ENCODE measurements at places on chromosomes 16 and 17.

- peak; percentile 54 for DNase-seq
- H3K4me1 ChIP-seq: no peaks in the 10 kb centered on the region
- H3K27ac ChIP-seq: peak overlapping the region; percentile 81
- H3K36me3 ChIP-seq: peaks cover 29% of the 10 kb centered on the region
- no peaks in the 10 kb centered on the region for H3K27me3 ChIP-seq
Measured at GRCh38 chr17:32341141-32341856, 674 bp downstream of the C17orf75 start.

GRCh38 chr17:68178831-68179230 is 69.0 kb upstream of the AMZ2 start:
- no peak overlapping the region for H3K4me3 ChIP-seq
- DNase-seq: no peak
- H3K4me1 ChIP-seq: no peaks in the 10 kb centered on the region
- H3K36me3 ChIP-seq: no peaks in the 10 kb centered on the region
- H3K27me3 ChIP-seq: no peaks in the 10 kb centered on the region

GRCh38 chr17:30414486-30414885 is 35.8 kb downstream of the CPD start:
- H3K36me3 ChIP-seq: no peaks in the 10 kb centered on the region
- H3K4me3 ChIP-seq: no peak overlapping the region
- no peaks in the 10 kb centered on the region for H3K27me3 ChIP-seq
- no peaks in the 10 kb centered on the region for H3K4me1 ChIP-seq
- no peak for DNase-seq

- H3K4me3 ChIP-seq: no peak overlapping the region
- no peaks in the 10 kb centered on the region for H3K36me3 ChIP-seq
- no peak overlapping the region for H3K27ac ChIP-seq
- no peaks in the 10 kb centered on the region for H3K27me3 ChIP-seq
- H3K4me1 ChIP-seq: no peaks in the 10 kb centered on the region
Measured at GRCh38 chr16:65538976-65539375, 417.1 kb upstream of the CDH11 start.

GRCh38 chr16:4942481-4942880 is 5.5 kb upstream of the PPL start:
- peak overlapping the region; percentile 72 for H3K27ac ChIP-seq
- peaks cover 3% of the 10 kb centered on the region for H3K4me1 ChIP-seq
- H3K27me3 ChIP-seq: no peaks in the 10 kb centered on the region
- H3K36me3 ChIP-seq: no peaks in the 10 kb centered on the region
- H3K4me3 ChIP-seq: no peak overlapping the region

DNA sequence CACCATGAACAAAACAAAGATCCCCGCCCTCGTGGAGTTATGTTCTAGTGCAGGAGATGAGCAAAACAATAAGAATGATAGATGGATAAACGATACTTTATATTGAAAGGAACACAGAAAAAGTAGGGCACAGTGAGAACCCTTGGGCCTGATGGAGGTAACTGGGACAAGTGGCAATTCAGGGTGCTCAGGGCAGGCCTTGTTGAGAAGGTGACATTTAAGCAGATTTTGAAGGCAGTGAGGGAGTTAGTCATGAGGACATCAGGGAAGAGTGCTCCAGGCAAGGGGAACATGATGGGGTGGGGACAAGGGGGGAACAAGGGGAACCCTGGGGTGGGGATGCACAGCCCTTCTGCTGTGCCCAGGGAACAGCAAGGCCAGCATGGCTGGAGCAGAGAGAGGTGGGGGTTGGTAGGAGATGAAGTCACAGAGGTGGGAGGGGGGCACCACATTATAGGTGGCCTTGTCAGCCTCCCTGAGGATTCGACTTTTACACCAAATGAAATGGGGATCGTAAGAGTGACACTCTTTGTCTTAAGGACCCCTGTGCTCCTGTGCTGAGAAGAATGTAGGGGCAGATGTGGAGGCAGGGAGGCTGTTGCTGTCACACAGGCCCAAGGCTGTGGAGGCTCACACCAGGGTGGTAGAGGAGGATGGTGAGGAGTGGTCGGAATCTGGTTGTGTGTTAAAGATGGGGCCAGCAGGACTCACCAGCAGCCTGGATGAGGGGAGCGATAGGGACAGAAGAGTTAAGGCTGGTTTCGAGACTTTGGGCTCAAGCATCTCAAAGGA is 9.2 kb upstream of the PRM1 start:
- H3K4me3 ChIP-seq: no peak overlapping the region
- no peak for DNase-seq
- H3K27ac ChIP-seq: no peak overlapping the region
- H3K27me3 ChIP-seq: no peaks in the 10 kb centered on the region

DNA sequence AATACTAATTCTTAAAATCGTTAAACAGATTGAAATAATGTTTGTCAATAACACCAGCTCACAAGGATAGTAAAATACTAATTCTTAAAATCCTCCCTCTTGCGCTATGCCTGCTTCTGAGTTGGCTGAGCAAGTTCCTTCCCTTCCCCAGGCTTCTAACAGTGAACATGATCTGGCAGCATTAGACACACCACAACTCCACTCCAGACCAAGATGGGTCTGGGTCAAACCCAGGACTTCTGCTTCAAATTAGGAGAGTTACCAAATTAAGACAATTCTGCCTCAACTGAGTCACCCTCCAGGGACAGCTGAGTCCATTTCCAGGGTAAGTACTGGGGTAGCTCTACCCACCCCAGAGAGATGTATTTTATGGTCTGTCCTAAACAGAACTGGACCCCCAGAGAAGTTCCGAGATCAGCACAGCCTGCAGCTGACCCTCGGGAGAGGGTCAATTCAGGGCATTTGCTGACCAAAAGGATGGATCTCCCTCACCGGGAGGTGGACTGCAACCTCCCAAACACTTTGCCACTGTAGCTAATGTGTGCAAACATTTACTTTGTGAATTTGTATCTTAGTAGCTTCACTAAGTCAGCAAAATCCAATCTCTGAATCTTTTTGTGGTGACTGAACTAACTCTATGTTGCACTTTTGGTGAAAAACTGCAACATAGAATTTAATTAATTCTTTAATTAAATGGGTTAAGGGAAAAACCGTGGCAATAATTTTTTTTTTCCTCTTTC is 48.8 kb downstream of the ADCY9 start:
- no peak overlapping the region for H3K27ac ChIP-seq
- H3K4me1 ChIP-seq: no peaks in the 10 kb centered on the region
- no peaks in the 10 kb centered on the region for H3K27me3 ChIP-seq
- no peak overlapping the region for H3K4me3 ChIP-seq
- no peak for DNase-seq

GRCh38 chr17:55453839-55454557 is 32.4 kb upstream of the MMD start:
- peaks cover 8% of the 10 kb centered on the region for H3K4me1 ChIP-seq
- no peak overlapping the region for H3K4me3 ChIP-seq
- no peaks in the 10 kb centered on the region for H3K36me3 ChIP-seq
- peak overlapping the region; percentile 77 for H3K27ac ChIP-seq

DNA sequence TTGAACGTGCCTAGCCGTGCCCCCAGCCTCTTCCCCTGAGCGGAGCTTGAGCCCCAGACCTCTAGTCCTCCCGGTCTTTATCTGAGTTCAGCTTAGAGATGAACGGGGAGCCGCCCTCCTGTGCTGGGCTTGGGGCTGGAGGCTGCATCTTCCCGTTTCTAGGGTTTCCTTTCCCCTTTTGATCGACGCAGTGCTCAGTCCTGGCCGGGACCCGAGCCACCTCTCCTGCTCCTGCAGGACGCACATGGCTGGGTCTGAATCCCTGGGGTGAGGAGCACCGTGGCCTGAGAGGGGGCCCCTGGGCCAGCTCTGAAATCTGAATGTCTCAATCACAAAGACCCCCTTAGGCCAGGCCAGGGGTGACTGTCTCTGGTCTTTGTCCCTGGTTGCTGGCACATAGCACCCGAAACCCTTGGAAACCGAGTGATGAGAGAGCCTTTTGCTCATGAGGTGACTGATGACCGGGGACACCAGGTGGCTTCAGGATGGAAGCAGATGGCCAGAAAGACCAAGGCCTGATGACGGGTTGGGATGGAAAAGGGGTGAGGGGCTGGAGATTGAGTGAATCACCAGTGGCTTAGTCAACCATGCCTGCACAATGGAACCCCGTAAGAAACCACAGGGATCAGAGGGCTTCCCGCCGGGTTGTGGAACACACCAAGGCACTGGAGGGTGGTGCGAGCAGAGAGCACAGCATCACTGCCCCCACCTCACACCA is 724 bp downstream of the GAA start:
- H3K4me1 ChIP-seq: peaks cover 4% of the 10 kb centered on the region
- peak overlapping the region; percentile 81 for H3K4me3 ChIP-seq
- no peaks in the 10 kb centered on the region for H3K36me3 ChIP-seq
- no peaks in the 10 kb centered on the region for H3K27me3 ChIP-seq

DNA sequence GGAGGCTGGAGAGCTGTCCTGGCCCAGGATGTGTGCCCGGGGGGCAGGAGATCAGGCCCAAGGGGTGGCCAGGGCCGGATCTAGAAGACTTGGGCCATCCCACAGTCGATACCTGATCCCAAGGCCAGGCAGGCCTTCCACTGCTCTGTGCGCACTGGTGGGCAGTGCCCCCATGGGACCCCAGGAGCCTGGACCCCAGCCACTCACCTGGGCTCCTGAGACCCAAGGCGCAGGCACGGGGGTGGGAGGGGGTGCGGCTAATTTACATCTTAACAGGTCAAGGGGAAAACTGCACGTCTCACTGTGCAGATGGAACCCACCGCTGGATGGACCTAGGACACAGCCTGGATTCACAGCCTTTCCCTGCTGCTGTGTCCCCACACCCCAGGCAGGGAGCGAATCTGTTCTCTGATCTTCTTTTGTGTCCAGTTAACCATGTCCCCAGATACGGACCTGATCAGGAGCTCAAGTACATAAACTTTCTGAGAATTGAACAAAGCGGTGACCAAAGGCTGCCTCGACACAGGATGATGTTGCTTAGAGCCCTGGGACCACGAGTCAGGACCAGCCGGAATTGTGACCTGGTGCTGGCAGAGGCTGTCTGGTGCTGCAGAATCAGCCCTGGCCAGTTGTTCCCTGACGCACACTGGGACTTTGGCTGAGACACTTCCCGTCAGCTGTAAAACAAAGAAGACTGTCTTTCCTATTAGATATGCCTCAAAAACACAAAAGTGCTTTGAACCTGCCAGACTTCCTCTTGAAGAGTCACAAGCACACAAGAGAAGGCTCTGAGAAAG is 60.6 kb downstream of the TNFRSF13B start:
- H3K4me3 ChIP-seq: no peak overlapping the region
- H3K36me3 ChIP-seq: no peaks in the 10 kb centered on the region
- DNase-seq: no peak
- no peak overlapping the region for H3K27ac ChIP-seq

DNA sequence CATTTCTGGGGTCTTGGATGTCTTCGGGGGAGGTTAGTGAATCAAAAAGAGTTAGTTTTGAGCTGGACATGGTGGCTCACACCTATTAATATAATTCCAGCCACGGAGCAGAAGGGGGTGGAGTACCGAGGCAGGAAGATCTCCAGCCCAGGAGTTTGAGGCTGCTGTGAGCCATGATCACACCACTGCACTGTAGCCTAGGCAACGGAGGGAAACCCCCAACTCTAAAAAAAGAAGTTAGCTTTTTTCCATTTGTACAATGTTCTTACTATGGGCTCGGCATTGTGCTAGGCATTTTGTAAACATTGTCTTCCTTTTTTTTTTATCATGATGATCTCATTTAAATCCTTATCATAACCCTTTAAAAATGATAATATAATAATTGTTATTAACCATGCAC is 8.3 kb upstream of the SNF8 start:
- H3K27ac ChIP-seq: no peak overlapping the region
- H3K27me3 ChIP-seq: no peaks in the 10 kb centered on the region
- no peaks in the 10 kb centered on the region for H3K4me1 ChIP-seq
- H3K36me3 ChIP-seq: no peaks in the 10 kb centered on the region

- H3K36me3 ChIP-seq: no peaks in the 10 kb centered on the region
- no peak overlapping the region for H3K4me3 ChIP-seq
- no peaks in the 10 kb centered on the region for H3K27me3 ChIP-seq
- DNase-seq: no peak
Measured at GRCh38 chr17:48526608-48527546, 3.9 kb downstream of the HOXB1 start.

- no peak for DNase-seq
- H3K4me1 ChIP-seq: no peaks in the 10 kb centered on the region
- no peak overlapping the region for H3K4me3 ChIP-seq
- no peak overlapping the region for H3K27ac ChIP-seq
Measured at GRCh38 chr17:29032013-29032856, 10.7 kb upstream of the PIPOX start.

DNA sequence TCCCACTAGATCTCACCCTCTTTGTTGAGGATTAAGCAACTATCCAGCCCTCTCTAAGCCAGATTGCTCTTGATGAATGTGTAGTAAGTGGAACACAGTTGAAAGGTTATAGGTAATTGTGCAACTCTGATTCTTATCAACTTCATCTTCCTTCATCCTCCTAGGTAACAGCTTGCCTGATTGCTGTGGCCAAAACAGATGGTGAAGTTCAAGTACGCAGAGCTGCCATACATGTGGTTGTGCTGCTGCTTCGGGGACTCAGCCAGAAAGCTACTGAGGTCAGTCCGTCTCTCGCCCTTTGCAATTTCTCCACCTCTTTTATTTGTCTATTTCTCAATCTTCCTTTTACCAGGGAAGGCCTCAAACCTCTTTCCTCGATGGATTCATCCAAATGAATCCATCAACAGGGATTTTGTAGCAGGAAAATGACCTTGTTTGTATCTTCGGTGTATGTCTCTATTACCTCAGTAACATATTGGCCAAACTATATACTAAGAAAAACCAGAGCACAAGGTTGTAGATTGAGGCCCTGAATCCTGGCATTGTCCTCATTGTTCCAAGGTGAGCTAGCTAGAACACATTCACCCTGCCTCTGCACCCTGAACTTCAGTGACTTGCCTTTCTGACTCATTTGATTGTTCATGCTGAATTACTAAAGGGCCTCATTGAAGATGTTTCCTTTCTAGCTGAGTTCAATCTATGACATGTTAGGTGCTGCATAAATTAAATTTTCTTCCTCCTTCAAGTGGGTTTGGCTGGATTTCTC is 65.1 kb upstream of the HAS3 start:
- peak overlapping the region; percentile 72 for H3K27ac ChIP-seq
- H3K36me3 ChIP-seq: peaks cover 10% of the 10 kb centered on the region
- DNase-seq: no peak
- no peaks in the 10 kb centered on the region for H3K27me3 ChIP-seq

GRCh38 chr16:68533937-68534336 is 5.2 kb upstream of the ZFP90 start:
- no peak for DNase-seq
- H3K4me1 ChIP-seq: peaks cover 13% of the 10 kb centered on the region
- H3K4me3 ChIP-seq: no peak overlapping the region
- no peaks in the 10 kb centered on the region for H3K27me3 ChIP-seq

- no peaks in the 10 kb centered on the region for H3K36me3 ChIP-seq
- peaks cover 6% of the 10 kb centered on the region for H3K4me1 ChIP-seq
- no peaks in the 10 kb centered on the region for H3K27me3 ChIP-seq
- peak; percentile 96 for DNase-seq
- H3K27ac ChIP-seq: peak within 1 kb of the TSS; percentile 97
Measured at GRCh38 chr16:77190478-77191258, at the start of gene MON1B. MON1B (plus strand) TSS chr16:77191190; CDS start chr16:77191486, 296 bp downstream.

DNA sequence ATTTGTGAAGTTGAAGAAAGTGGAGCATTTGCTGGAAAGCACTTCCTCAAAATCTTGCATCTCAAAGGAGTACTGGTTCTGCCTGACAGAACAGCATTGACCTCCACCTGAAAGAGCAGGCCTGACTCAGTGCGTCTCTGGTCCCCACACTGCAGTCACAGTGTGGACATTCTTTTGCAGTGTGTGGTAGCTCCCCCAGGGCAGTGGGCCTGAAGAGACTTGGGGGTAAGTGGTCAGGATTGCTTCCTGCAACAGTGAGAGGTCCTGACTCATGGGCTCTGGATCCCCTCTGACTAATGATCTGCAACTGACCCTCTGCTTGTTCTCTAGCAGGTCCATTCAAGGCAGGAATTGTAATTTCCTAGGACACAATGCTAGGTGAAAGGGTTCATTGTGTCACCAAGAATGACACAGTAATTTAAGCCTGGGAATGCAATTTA is 204.9 kb upstream of the KCNJ16 start:
- H3K36me3 ChIP-seq: no peaks in the 10 kb centered on the region
- no peak for DNase-seq
- H3K4me1 ChIP-seq: no peaks in the 10 kb centered on the region
